Activated CD8-positive, alpha-beta memory T cell treated with anti-CD3 and anti-CD28 coated beads, Interleukin-2, amount 10 ng/mL, durations not matched to agents 7 days and 5 days (primary cell): ENCODE measurements at places on chromosomes 11 and 22.

DNA sequence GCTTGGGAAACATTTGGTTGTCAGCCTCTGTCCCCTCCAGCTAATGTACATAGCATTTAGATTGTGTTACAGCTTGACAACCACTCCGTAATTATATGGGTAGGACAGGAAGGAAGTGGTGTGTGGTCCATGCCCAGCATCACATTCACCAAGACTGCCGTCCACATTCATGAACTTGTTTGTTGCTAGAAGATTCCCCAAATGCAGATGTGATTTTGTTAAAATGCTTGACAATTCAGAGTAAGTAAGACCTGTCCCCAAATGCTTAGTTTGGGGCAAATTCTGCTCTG lies 1482.7 kb downstream of the TBC1D22A start:
- peaks cover 3% of the 10 kb centered on the region for H3K27me3 ChIP-seq
- no peak overlapping the region for H3K27ac ChIP-seq
- no peak overlapping the region for H3K4me3 ChIP-seq
- no peaks in the 10 kb centered on the region for H3K36me3 ChIP-seq
- DNase-seq, result no peak
- H3K4me1 ChIP-seq, result peaks cover 7% of the 10 kb centered on the region

DNA sequence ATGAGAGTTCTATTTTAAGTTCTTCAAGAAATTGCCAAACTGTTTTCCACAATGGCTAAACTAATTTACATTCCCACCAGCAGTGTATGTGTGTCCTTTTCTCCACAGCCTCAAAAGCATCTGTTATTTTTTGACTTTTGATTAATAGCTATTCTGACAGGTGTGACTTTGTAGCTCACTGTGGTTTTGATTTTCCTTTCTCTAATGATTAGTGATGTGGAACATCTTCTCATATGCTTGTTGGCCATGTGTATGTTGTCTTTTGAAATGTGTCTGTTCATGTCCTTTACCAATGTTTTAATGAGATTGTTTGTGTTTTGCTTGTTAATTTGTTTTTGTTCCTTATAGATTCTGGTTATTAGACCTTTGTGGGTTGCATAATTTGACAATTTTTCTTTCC lies 18.0 kb upstream of the RAB38 start:
- H3K36me3 ChIP-seq, result peaks cover 18% of the 10 kb centered on the region
- no peak overlapping the region for H3K27ac ChIP-seq
- DNase-seq, result no peak
- no peak overlapping the region for H3K4me3 ChIP-seq
- peaks cover 33% of the 10 kb centered on the region for H3K27me3 ChIP-seq

DNA sequence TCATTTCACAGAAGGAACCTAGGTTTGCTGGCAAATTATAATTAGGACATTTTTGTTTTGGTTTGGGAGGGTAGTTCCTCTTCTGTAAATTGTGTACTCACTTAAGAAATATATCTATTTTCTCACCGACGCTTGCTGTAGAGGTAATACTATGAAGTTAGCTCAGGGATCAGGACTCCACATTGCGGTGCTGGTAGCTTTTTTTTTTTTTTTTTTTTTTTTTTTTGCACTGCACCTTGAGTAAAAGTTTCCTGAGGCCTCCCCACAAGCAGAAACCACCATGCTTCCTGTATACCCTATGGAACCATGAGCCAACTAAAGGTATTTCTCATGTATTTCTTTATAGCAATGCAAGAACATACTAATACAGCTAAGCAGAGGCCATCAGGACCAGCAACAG lies 14.7 kb downstream of the UBTFL1 start:
- no peaks in the 10 kb centered on the region for H3K36me3 ChIP-seq
- H3K4me1 ChIP-seq, result no peaks in the 10 kb centered on the region
- H3K27ac ChIP-seq, result no peak overlapping the region
- H3K4me3 ChIP-seq, result no peak overlapping the region

- H3K4me1 ChIP-seq, result peaks cover 46% of the 10 kb centered on the region
- H3K4me3 ChIP-seq, result peak within 1 kb of the TSS; percentile 73
- peaks cover 13% of the 10 kb centered on the region for H3K27me3 ChIP-seq
- DNase-seq, result peak; percentile 70
- peaks cover 2% of the 10 kb centered on the region for H3K36me3 ChIP-seq
Measured at GRCh38 chr11:88174709-88175568, at the start of gene RAB38. RAB38 (minus strand) TSS chr11:88175443; CDS start chr11:88175384, 59 bp downstream.

DNA sequence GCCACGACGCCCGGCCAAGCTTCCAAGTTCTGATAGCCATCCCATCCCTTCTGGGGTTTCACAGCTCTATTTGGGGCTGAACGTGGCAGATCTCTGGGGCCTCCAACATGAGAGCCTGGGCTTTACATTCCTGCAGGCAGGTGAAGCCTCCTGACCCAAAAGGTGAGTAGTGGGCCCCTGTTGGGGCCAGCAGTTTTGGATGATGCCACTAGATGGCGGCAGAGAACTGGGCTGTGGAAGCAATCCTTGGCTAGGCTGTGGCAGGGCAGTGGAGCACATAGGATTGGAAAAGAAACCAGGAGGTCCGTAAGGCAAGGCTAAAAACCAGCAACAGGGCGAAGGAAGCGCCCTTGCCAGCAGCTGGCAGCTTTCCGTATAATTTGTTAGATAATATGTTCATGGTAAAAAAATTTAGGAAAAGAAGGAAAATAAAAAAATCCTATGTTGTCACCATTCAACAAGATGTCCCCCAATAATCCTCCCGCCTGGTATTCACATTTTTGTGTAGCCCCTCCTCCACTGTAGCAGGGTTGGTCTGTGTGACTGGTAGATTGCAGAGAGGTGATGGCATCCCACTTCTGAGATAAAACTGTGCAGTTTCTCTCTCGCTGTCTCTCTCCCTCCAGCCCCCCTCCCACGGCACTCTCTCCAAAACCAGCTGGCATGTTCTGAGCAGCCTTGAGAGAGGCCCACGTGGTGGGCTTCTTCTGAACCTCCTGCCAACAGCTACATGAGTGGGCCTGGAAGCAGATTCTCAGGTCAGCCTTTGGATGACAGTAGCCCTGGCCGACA lies 43.6 kb upstream of the OR4B1 start:
- H3K4me1 ChIP-seq, result peaks cover 18% of the 10 kb centered on the region
- H3K36me3 ChIP-seq, result peaks cover 7% of the 10 kb centered on the region
- H3K4me3 ChIP-seq, result no peak overlapping the region
- DNase-seq, result peak; percentile 67

DNA sequence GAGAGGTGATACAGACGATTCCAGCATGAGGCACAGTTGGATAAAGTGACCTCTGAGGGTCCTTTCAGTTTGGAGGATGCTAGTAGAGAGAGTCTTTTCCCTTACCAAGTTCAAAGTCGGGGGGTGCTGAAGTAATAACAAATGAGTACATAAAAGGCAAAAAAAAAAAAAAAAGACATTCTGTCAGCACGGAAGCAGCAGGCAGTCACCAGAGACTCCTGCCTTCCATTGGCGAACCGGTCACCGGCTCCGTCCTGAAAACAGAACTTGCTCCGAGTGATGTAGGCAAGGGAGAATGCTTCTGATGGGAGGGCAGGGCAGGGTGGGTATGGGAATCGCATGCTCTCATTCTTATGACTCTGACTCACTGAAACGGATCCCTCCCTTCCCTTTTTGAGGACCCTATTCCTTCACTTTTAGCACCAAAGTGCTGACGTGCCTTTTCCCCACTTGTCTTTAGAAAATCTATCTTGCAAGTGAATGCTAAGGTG lies 65.9 kb downstream of the PRR5L start:
- peaks cover 53% of the 10 kb centered on the region for H3K27me3 ChIP-seq
- H3K4me1 ChIP-seq, result peaks cover 34% of the 10 kb centered on the region
- no peak for DNase-seq
- H3K36me3 ChIP-seq, result no peaks in the 10 kb centered on the region
- no peak overlapping the region for H3K27ac ChIP-seq

DNA sequence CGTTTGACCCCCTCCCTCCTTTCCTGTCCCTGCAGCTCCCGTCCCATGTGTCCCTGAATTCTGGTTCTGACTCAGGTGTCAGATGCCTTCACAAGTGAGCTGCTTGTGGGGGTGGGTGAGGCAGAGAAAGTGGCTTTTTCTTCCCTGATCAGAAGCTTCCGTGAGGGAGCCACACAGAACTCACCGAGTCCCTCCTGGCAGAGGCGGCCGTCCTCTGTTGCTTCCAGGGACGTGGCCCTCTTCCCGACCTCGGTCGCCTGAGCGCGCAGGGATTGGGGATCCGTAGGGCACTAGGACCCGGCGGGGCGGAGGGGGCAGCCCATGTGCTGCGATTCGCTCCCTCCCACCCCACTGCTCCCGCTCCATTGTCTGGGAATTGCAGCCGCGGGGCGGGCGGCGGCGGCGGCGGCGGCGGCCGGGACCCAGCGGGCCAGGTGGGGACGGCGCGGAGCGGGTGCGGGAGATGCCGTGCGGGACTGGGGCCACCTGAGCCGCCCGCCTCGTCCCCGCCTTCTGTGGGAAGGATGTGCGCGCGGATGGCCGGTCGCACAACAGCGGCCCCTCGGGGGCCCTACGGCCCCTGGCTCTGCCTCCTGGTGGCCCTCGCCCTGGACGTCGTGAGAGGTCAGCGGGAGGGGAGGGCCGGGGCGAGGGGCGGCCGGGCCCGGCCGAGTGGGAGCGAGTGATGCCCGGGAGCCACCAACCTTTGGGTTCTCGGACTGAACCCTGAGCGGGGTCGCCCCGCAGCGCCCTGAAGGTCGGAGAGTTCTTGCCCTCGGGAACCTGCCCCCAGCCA lies at the start of gene TMEM132A:
TSS of gene TMEM132A (plus strand) at position 351 of the 796 bp plus-strand sequence. CDS start at position 525, 174 bp downstream.
- H3K36me3 ChIP-seq, result peaks cover 31% of the 10 kb centered on the region
- peaks cover 33% of the 10 kb centered on the region for H3K27me3 ChIP-seq
- H3K27ac ChIP-seq, result no peak within 1 kb of the TSS
- H3K4me3 ChIP-seq, result peak within 1 kb of the TSS; percentile 21
- peaks cover 12% of the 10 kb centered on the region for H3K4me1 ChIP-seq

- H3K4me3 ChIP-seq, result no peak overlapping the region
- no peak for DNase-seq
- no peak overlapping the region for H3K27ac ChIP-seq
- peaks cover 9% of the 10 kb centered on the region for H3K27me3 ChIP-seq
- H3K4me1 ChIP-seq, result no peaks in the 10 kb centered on the region
Measured at GRCh38 chr11:44488165-44488965, 77.1 kb upstream of the CD82 start.

GRCh38 chr11:12329169-12329568 lies 48.2 kb upstream of the PARVA start:
- peaks cover 4% of the 10 kb centered on the region for H3K4me1 ChIP-seq
- H3K27ac ChIP-seq, result no peak overlapping the region
- H3K27me3 ChIP-seq, result no peaks in the 10 kb centered on the region
- H3K4me3 ChIP-seq, result no peak overlapping the region

DNA sequence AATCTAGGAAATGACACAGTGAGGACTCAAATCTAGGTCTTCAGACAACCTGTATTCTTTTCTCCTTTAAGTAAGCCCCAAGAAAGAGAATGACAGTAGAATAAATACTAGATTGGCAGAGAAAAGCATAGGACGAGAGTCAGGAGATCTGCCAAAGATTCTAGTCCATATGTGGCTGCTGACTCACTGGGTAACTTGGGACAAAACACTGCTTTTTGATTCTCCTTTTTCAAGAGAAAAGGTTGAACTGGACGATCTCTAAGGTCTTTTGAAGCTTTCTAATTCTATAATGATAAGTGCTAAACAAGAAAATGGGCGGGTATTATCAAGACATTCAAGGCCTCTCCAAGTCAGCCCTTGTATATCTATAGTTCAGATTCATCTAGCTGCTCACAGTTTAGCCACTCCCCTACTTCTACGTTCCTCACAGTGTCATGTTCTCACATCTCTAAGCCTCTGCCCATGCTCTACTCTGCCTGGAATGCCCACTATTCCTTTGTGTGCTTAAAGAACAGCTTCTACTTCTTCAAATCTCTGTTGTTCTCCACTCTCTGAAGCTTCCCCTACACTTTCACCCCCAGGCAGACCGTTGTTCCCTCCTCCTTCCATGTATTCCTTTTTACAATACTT lies 53.0 kb downstream of the RELT start:
- H3K27me3 ChIP-seq, result no peaks in the 10 kb centered on the region
- peaks cover 3% of the 10 kb centered on the region for H3K4me1 ChIP-seq
- no peak overlapping the region for H3K27ac ChIP-seq
- H3K36me3 ChIP-seq, result no peaks in the 10 kb centered on the region

- H3K4me1 ChIP-seq, result no peaks in the 10 kb centered on the region
- no peak overlapping the region for H3K27ac ChIP-seq
- H3K36me3 ChIP-seq, result no peaks in the 10 kb centered on the region
- no peak overlapping the region for H3K4me3 ChIP-seq
Measured at GRCh38 chr22:49004484-49005399, 822.9 kb downstream of the BRD1 start.

- H3K27me3 ChIP-seq, result no peaks in the 10 kb centered on the region
- H3K4me1 ChIP-seq, result peaks cover 10% of the 10 kb centered on the region
- no peak overlapping the region for H3K27ac ChIP-seq
- peaks cover 11% of the 10 kb centered on the region for H3K36me3 ChIP-seq
Measured at GRCh38 chr22:46815132-46815531, 52.7 kb downstream of the TBC1D22A start.

- H3K4me1 ChIP-seq, result peaks cover 58% of the 10 kb centered on the region
- H3K36me3 ChIP-seq, result peaks cover 4% of the 10 kb centered on the region
- H3K4me3 ChIP-seq, result peak overlapping the region; percentile 86
- H3K27me3 ChIP-seq, result no peaks in the 10 kb centered on the region
- peak overlapping the region; percentile 89 for H3K27ac ChIP-seq
- peak; percentile 76 for DNase-seq
Measured at GRCh38 chr11:76380159-76380976, 564 bp downstream of the THAP12 start.

DNA sequence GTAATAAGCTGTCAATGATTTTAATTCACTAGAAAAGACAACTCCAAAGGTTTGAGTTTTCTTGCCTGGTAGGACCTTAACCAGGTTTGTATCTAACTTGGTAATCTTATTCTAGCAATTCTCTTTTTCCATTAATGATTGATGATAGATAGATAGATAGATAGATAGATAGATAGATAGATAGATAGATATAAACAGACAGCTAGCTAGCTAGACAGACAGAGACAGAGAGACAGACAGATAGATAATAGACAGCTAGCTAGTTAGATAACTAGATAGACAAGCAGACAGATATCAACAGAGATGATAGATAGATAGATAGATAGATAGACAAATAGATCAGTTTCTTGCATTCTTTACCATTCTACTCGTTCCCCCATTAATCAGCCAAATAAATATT lies 15.3 kb downstream of the TMPRSS6 start:
- no peak for DNase-seq
- peaks cover 2% of the 10 kb centered on the region for H3K27me3 ChIP-seq
- no peaks in the 10 kb centered on the region for H3K36me3 ChIP-seq
- peaks cover 28% of the 10 kb centered on the region for H3K4me1 ChIP-seq
- no peak overlapping the region for H3K27ac ChIP-seq

DNA sequence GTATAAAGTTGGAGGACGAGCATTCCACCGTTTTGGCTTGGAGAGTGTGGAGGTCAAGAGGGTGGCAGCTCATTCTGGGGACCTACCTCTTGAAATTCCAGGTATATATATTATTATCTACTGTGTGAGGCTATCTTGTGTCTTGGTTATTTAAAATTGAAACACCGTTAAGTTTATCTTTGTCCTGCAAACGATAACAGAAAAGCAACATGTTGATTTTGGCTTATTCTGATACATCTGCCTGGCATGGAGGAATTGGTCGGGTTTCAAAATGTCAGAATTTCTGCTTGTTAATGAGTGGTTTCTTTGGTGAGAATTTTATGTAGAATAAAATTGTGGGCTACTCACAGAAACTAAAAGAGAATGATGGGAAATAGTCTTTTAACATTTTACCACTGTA lies 54.4 kb downstream of the SVIP start:
- peaks cover 18% of the 10 kb centered on the region for H3K27me3 ChIP-seq
- no peak for DNase-seq
- no peaks in the 10 kb centered on the region for H3K4me1 ChIP-seq
- no peak overlapping the region for H3K27ac ChIP-seq
- no peaks in the 10 kb centered on the region for H3K36me3 ChIP-seq
- no peak overlapping the region for H3K4me3 ChIP-seq
